ENCODE measurements at places on chromosomes 11 and 22.

GRCh38 chr11:1052133-1053011 lies 15.9 kb upstream of the MUC6 start:
- DNase-seq = no peak

DNA sequence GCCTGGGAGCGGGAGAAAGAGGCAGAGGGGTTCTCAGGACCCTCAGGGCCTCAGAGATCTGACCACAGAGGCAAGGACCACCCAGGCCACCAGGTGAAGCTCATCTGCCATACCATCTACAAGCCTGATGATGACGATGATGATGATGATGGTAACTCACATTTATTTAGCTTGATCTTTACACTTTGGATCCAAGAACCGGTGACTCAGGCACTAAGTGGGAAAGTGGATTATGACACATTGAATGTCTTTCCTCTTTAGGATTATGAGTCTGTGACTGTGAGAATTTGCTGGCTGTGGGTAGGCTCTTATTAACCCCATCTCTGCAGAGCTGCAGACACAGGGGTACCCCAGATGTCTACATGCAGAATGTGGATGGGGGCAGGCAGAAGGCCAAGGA lies 110.3 kb downstream of the DSCAML1 start:
- no peak for DNase-seq

- DNase-seq = no peak
Measured at GRCh38 chr11:215581-216037, 8.1 kb downstream of the RIC8A start.

- no peak for DNase-seq
Measured at GRCh38 chr22:26910845-26911244, 253.5 kb downstream of the MIAT start.

GRCh38 chr11:93236741-93237675 lies 39.2 kb upstream of the SLC36A4 start:
- DNase-seq = no peak

- no peak for DNase-seq
Measured at GRCh38 chr22:46588279-46589140, 31.7 kb upstream of the GRAMD4 start.

- DNase-seq = no peak
Measured at GRCh38 chr22:19872779-19873137, 18.1 kb upstream of the GNB1L start.

- no peak for DNase-seq
Measured at GRCh38 chr11:68812526-68812925, 29.2 kb downstream of the CPT1A start.

DNA sequence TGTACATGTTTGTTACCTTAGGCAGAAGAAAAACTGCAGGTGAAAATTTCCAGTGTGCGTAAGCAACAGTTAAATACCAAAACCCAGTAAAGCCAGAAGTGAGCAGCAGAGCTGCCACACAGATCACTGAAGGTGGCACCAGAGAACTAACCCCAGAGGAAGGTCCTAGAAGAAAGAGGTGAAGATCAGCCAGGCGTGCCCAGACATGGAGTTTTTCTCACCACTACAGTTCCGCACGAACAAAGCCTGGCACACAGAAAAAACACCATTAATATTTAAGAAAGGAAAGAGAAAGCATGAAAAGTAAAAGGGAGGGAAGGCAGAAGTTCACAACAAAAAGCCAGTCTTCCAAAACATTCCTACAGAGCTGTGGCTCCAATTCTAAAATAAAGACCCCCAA lies 60.7 kb downstream of the STK33 start:
- no peak for DNase-seq

DNA sequence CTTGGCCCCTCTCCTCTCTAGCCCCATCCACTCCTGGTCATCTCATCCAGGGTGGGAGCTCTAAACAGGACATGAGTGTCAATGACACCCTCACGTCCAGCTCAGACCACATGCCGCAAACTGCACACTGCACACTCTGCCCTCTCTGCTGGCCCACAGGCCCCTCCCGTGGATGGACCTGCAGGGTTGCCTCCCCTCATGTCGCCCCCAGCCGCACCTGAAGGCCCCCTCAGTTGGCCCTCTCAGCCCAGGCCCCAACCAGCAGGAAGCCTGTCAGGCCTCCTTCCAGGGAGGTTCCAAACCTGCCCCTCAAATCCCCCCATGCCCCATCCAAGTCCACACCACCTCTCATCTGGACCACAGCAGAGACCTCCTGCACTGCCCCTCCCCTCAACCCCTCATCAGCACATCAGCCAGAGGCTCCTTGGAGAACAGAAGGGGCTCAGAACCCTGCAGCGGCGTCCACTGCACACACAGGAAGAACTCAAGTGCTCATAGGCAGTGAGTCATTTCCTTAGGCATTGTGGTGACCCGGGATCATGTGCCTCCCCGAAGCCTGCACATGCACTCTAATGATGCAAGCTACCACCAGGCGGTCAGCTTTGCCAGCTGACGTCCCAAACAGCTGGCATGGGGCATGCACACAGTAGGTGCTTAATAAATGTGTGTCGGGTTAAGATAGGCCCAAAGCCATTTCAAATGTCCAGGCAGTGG lies 12.9 kb upstream of the CDKN1C start:
- DNase-seq = no peak

GRCh38 chr11:108985945-108986279 lies 321.0 kb downstream of the DDX10 start:
- no peak for DNase-seq

DNA sequence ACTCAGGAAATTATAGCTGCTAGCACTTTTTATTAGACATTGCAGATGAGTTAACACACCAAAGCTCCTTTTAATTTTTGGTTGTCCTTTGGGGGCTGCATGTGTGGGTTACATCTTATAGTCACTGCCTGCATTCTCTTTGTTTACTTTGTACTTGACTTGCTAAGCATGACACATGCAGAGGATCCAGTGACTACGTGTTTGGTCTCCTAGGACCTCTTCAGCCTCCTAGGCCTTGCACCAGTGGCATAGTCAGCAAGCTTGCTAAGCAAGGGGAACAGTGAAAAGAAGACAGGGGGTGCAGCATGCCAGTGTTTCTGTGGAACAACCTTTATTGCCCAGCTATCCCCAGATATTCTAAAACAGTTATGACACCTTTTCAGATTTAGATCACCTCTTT lies 108.2 kb downstream of the PAX6 start:
- no peak for DNase-seq

GRCh38 chr22:37021710-37022482 lies 2.4 kb downstream of the MPST start:
- DNase-seq = no peak

DNA sequence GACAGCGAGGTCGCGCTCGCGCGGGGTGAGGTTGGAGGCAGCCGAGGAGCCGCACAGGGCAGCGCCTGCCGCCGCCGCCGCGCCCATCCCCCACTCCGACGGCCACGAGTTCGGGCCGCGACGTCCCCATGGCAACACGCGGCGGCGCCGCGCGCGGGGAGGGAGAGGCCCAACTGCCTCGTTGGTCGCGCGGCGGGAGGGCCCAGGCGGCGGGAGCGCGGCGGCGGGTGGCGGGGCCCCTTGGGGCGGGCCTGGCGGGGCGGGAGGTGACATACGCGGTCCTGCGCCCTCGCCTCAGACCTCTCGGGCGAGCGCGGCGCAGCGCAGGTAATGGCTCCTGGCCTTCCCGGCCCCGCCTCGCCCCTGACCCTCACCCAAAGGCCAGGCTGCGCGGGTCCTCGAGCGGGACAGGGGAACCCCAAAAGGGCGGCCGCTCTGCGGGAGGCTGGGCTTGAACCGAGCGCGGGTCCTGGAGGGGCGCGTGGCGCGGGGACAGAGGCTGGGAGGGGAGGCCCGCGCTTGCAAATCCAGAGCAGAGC lies at the start of gene DEUP1:
Gene DEUP1, plus strand, starts transcription at position 297 of the 539 bp plus-strand sequence. CDS start 1,518 bp downstream, outside the sequence.
- DNase-seq = no peak

- DNase-seq = no peak
Measured at GRCh38 chr11:33859306-33859705, 32.6 kb downstream of the LMO2 start.

GRCh38 chr11:104254347-104254746 lies 90.4 kb upstream of the PDGFD start:
- DNase-seq = no peak

DNA sequence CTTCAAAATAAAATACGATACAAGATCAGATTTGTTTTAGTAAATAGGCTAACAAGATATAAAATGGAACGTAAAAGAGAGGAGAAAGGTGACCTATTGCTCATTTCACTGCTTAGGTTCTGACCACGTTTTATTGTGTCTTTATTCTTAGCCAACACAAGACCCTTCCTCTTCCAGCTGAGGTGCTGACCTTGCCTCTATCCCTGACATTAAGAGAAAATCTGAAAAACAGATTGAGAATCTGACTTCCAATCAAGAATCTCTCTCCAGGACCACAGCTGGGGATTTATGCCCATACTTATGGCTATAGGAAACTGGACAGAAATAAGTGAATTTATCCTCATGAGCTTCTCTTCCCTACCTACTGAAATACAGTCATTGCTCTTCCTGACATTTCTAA lies at the start of gene OR10A5:
Gene OR10A5, plus strand, starts transcription at position 301 of the 400 bp plus-strand sequence. Its CDS starts 0 bp downstream, at position 301.
- no peak for DNase-seq

- no peak for DNase-seq
Measured at GRCh38 chr11:57214494-57214893, 22.6 kb downstream of the APLNR start.

GRCh38 chr22:22357024-22357883 lies 112.7 kb downstream of the VPREB1 start:
- DNase-seq = no peak

DNA sequence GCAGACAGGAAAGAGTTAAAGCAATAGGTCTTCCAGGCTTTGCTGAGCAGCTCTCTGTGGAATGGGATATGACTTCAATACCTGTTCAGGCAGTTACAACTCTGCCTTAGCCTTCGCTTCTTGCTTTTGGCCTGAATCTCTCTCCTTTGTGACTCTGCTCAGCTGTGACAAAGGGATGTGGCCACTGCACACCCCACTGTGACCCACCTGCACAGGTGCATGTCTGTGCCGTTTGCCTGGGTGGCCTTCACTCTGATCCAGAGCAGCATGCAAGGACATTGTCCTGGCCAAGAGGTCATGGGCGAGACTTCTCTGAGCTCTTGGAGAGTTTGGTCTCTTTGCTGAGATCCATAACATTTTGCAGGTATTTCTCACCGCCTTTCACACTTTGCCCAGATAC lies 891.3 kb downstream of the BRD1 start:
- no peak for DNase-seq

DNA sequence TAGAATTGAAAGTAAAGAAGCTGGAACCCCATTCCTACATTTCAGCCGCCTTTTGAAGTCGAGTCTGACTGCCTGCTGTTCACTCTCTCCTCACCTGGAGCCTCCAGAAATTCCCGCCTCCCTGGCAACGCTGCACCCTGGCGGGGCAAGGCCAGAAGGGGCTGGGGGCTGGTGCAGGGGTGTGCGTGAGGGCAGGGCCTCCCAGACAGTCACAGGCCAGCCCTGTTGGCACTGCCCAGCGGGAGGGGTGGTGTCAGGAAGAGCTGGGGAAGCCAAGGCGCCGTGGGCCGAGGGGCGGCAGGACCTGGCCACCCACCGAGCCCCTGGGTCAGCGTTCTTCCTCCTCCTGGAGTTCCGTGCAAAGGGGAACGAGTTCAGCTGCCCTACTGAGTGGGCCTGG lies 123.2 kb downstream of the KCNQ1OT1 start:
- DNase-seq = no peak
